Lower lobe of right lung (tissue), 2 donors: ENCODE measurements at places on chromosomes 1 and 21. TPM values are rescaled to one million over a fixed set of nuclear protein-coding genes. Genes with fewer than 3 reads are reported as not detected.

GRCh38 chr21:32772281-32773047 is 909 bp upstream of the PAXBP1 start:
- no peak for DNase-seq

The AMY2B gene
- total RNA-seq, result 23.5 TPM

GRCh38 chr21:45003331-45004058 is 63.7 kb downstream of the SLX9 start:
- peak; percentile 39 for DNase-seq

- DNase-seq, result no peak
Measured at GRCh38 chr1:183106746-183107145, 79.3 kb upstream of the LAMC2 start.

- no peak for DNase-seq
Measured at GRCh38 chr21:31894457-31894856, 21.6 kb downstream of the HUNK start.

- no peak for DNase-seq
Measured at GRCh38 chr1:114102136-114102535, 51.5 kb downstream of the SYT6 start.

DNA sequence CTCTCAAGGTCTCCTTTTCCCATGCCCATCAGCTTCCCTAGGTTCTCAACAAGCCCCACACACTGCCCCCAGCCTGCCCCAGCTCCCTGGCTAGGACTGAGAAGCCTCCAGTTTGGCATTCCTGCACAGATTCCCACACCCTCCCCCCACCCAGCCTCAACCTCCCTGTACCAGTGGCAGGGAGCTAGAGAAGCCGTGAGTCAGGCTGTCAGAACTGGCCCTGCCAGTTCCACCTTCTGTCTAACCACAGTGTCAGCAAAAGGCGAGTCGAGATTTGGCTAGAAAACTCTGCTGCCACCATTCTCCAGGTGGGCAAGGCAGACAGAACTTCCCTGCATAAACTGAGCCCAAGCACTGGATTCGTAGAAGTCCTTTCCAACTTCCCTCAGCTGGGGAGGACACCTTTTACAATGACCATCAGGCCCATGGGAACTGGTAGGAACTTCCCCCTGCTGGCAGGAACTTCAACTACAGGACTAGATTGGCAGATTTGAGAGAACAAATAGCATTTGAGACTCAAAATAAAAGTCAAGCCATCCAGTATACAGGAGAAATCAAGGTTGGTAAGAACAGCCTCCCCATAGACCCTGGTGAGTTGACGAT is 31.0 kb downstream of the TNNT2 start:
- peak; percentile 17 for DNase-seq

- DNase-seq, result no peak
Measured at GRCh38 chr1:201861448-201861847, 27.2 kb upstream of the SHISA4 start.

DNA sequence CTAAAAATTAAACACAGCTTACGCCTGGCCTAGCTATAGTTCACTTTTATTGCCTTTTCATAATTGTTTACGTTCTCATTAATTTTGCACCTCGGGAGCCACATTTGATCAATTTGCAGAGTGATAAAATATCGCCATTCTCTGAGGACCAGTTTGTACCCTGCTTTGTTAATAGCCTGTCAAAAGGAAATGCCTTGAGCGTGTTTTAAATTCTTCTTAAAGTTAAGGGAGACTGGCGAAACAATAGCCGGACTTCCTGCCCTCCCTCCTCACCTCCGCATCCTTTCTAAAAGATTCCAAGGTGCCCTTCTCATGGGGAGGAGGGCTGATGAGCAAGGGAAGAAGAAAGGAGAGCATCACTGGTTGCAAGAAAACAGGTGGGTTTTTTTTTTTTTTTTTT is 271.6 kb downstream of the KCNJ6 start:
- DNase-seq, result no peak

DNA sequence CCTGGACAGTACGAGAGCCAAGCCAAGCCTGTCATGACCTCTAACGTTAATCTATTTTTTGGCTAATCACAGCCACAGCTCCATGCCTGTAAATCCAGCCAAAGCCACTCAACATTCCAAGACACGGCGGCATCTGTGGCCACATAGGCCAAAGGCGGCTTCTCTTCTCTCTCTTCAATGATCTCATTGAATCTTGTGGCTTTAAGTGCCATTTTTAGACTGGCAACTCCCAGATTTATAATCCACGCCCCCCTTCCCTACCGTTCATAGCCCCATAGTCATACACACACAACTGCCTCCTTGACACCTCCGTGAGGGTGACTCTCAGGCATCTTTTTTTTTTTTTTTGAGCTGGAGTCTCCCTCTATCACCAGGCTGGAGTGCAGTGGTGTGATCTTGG is 5.7 kb upstream of the SELENON start:
- no peak for DNase-seq

The BNIPL gene
- 8.2 TPM for total RNA-seq

The TFAP2E gene
- total RNA-seq, result 2.2 TPM

The CYP4A22 gene
- total RNA-seq, result not detected

The SPRR4 gene
- total RNA-seq, result not detected

DNA sequence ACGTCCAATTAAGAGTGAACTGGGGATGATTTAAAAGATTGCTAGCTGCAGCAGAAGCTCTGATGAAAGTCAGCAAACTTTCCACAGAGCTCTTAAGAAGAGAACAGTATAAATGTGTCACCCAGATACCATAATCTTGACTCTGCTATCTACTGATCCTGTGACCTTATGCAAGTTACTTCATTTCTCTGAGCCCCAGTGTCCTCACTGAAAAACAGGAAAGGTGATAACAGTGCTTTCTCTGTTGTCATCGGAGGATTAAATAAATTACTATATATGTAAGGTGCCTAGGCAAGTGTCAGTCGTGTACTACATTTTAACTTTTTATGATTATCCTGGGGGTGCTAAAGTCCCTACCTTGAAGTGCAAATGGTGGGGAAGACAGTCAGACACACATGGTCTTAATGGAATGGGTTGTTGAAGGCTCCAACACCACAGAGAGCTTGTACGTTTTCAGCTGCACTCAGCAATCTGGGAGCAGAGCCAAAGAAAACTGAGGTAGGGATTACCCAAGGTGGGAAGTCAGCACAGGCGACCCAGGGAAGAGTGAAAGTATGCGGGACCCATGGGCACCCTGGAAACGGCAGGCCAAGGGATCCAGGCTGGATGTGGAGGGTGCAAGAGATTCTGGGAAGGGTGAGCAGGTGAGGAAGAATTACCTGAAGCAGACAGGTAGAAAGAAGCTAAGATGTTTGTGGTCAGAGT is 82.8 kb downstream of the DTL start:
- DNase-seq, result no peak

GRCh38 chr21:15104470-15104869 is 39.7 kb upstream of the NRIP1 start:
- no peak for DNase-seq

DNA sequence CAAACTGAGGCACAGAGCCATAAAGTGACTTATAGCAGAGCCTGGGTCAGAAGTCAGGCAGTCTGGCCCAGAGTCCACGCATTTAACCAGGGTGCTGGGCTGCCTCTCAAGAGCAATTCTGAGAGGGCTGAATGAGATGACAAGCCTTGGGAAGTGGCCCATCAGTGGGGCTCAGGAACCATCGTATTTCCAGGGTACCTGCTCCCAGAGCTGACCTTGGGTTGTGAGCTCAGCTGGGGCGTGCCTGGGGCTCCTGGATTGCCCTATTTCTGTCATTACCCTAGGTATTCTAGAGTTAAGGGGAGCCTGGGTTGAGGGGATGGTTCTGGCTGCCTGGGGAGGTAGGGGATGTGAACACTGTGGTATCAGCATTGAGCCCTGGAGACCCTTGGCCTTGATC is 49.4 kb downstream of the LGR6 start:
- no peak for DNase-seq

DNA sequence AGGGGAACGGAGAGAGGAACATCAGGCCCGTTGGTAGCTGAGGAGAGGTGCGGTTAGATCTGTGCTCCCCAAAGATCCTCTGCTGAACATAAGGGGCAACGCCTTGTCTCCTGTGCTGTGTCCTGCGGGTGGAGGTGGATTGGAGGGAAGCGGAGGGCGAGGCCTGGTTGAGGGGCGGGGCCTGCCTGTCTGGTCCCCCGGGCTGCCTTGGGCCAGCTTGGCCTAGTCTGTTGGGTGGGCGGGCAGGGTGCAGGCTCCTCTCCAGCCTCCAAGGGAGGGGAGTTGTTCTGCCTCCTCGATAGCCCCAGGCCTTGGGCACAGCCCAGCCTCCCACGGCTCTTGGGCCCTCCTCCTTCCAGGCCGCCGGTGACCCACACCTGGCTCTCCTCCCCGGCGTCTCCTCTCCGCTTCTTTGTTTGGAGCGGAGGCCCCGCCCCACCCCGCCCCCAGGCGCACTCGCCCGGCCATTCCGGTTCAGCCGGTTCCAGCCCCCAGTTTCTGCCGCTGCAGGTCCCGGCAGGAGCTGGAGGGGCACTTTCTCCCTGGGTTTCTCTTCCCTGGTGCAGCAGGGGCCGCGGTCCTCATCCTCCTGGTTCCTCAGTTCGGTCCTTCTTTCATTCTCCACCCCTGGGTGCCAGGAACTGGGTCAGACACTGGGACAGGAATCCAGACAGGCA is 19.4 kb downstream of the PTPRF start:
- DNase-seq, result peak; percentile 90

The GPR25 gene
- total RNA-seq, result 0.62 TPM
